ENCODE measurements at places on chromosomes 1 and 21.

DNA sequence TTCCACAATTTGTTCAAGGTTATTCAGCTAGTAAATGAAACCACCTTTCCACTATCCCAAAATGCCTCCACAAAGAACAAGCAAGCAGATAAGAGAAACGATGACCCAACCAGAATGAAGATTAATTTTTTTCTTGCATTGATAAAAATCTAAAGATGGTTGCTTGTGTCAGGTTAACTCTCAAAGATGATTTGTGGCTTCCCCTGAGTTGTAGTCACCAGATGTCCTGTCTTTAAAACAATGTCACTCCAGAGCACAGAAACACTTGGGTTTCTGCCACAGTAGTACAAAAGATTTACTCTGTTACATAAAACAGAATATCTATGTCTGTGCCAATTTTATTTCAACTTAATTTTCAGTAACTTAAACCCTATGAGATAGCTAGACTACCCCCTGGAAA, 11.4 kb upstream of the CCDC17 start:
- DNase-seq = no peak

- no peak for DNase-seq
These were observed 1.4 kb downstream of the LRRC7 start for GRCh38 chr1:69569175-69569541.

DNA sequence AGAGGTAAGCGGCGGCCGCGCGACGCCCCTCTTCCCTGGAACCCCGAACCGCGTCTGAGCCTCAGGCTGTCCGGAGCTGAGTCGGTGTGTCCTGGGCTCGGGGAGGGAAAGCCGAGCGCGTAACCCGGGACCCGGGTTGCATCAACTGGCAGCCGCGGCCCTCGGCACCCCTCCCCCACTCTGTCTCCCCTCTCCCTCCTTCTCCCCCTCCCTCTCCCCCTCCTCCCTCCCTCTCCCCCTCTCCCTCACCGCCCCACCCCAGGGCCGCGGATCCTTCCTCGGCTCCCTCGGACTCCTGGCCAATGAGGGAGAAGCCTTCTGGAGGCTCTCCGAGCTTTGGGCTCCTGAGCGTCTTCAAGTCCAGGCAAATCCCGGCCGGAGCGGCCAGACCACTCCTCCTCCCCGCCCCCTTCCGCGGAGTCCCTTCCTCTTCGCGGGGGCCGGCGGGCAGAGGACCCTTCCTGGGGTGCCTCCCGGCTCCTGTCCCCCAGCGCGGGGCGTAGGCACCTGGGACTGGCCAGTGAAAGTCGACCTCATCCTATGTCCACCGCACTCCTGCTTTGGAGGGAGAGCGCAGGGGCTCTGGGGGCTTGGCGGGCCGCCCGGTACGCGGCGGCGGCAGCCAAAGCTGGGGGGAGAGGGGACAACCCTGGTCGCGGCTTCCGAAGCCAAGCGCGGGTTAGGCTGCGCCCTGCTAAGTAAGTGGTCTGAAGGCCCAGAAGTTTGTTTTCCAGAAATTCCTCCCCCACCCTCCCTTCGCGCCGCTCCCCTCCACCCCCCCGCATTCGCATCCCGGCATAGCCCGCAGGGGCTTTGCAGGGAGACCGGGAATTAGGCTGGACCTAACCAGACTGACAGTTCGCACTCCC, 850 bp downstream of the SESN2 start:
- no peak for DNase-seq

GRCh38 chr1:65440322-65440900, 19.9 kb downstream of the LEPR start:
- no peak for DNase-seq

DNA sequence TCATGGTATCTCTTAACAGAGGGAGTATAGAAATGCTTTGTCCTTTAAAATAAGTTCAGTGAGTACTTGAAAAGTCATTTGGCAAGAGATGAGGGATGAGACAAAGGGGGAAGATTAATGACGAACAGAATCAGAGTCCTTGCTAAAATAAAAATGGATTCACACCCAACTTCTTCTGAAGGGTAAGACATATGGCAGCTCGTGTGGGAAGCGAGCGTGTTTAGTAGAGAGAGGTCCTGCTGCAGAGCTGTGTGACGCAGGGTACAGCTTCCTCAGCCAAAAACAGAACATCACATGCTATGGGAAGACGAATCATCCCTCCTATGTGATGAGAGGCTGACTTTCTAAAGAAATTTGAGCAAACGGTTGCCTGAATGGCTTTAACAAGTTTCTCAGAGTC, 158.5 kb upstream of the LMO4 start:
- no peak for DNase-seq

GRCh38 chr1:203145321-203146041, 18.0 kb downstream of the ADORA1 start:
- no peak for DNase-seq

DNA sequence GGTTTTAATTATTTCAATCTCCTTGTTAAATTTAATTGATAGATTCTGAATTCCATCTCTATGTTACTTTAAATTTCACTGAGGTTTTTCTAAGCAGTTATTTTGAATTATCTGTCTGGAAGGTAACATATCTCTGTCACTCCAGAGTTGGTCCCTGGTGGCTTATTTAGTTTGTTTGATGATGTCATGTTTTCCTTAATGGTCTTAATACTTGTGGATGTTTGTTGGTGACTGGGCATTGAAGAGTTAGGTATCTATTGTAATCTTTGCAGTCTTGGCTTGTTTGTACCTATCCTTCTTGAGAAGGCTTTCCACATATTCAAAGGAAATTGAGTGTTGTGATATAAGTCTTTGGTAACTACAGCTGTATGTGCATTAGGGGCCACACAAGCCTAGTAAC, 810.0 kb upstream of the NEGR1 start:
- DNase-seq = no peak

GRCh38 chr1:38334930-38335592, 288.5 kb upstream of the POU3F1 start:
- DNase-seq = no peak

- no peak for DNase-seq
These were observed 18.1 kb downstream of the DHX9 start for GRCh38 chr1:182857212-182857611.

DNA sequence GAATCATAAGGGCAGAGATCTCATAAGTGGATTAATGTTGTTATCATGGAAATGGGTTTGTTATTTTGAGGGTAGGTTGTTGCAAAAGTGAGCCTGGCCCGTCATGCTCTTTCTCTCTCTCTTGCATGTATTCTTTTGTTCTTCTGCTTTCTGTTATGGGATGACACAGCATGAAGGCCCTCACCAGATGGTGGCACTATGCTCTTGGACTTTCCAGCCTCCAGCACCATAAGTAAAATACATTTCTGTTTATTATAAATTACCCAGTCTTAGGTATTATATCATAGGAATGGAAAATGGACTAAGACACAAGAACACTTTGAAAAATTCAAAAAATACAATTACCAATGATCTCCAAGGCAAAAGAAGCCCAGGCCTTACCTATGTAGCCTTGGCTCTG, 676.1 kb downstream of the PTPRU start:
- no peak for DNase-seq

Data from T-cell (primary cell).